ENCODE measurements at places on chromosomes 13 and 19.

- peak; percentile 57 for DNase-seq
Measured at GRCh38 chr19:18865973-18866799, 29.8 kb downstream of the CERS1 start.

DNA sequence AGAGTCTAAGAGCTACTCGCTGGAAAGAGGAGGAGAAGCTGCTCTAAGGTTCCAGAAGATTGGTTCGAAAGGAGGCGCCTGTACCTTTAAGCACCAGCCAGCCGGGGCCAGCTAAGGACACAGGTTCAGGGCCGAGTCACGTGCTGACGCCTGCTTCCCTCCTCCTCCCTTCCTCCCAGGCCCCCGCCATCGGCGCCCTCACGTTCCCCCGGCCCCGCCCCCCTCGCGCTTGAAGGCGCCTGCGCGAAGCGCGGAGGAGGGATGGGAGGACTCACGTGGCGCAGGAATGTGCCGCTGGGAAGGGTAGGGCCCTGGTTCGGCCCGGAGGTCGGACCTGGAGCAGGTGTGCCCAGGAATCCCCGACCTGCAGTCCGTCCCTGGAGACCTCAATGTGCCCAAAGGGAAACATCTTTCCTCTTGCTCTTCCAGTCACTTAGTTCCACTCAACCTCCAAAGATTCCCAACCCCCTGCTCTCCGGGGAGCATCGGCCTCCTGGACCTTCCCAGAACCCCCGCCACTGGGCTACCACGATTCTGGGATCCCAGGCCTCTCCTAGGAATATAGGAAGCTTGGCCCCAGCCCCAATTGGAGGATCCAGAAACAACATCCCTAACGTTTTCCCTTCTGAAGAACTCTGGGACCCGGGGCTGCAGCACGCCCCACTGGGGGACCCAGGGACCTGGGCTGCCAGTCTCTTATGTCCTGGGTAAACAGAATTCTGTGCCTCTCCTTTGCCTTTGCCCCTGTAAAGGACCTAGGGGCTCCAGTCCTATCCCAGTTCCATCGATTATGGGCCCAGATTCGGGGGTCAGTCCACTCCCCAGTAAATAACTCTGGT is 2.5 kb downstream of the DBP start:
- peak; percentile 81 for DNase-seq

GRCh38 chr13:44176173-44176572 is 197.5 kb upstream of the SERP2 start:
- DNase-seq, result no peak

DNA sequence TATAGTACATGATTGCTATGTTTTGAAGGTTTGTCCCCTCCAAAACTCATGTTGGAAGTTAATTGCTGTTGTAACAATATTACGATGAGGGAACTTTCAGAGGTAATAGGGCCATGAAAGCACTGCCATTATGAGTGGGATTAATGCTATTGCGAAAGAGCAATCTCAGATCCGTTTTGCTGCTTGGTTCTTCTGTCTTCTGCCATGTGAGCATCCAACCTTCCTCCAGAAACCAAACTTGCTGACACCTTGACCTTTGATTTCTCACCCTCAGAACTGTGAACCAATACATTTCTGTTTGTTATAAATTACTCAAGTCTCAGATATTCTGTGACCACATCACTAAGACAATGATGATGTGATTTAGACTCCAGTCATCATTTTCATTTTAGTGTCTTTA is 2590.9 kb downstream of the PCDH9 start:
- DNase-seq, result no peak

- no peak for DNase-seq
Measured at GRCh38 chr19:17227798-17228367, 1.9 kb downstream of the OCEL1 start.

- DNase-seq, result no peak
Measured at GRCh38 chr13:24922387-24922744, 158.4 kb downstream of the RNF17 start.

- no peak for DNase-seq
Measured at GRCh38 chr13:40228990-40229389, 437.5 kb downstream of the FOXO1 start.

DNA sequence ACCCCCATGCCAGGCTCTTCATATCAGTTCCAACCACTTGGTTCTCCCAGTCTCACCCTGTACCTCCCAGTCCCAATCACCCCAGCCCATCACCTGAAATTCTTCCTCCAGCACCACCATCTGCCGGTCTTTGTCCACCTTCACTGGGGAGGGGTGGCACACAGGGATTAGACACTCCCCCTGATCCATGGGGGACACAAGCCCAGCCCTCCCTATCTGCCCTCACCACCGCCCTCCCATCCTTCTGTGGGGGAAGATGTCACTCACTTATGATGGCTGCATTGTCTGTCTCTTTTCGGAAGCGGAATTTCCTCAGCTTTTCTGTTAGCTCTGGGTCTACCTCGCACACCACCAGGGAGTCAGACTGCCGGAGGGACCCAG is 685 bp downstream of the GMFG start:
- DNase-seq, result no peak

DNA sequence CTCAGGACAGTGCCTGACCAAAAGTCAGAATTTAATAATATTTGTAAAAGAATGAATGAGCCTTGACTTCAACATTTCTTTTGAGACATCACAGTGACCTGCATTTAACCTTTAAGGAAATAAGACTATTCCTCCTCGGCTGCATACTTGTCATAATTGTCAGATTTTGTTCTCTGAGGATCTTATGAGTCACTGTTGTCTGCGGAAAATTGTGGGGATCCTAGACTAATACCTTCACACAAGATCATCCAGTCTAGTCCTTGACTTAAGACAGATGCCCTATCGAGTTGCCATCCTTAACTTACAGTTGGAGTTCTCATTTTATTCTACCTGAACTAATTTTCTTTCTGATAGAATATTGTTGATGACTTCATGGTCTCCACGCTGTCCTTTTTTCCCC is 198.4 kb downstream of the DLEU7 start:
- DNase-seq, result no peak

DNA sequence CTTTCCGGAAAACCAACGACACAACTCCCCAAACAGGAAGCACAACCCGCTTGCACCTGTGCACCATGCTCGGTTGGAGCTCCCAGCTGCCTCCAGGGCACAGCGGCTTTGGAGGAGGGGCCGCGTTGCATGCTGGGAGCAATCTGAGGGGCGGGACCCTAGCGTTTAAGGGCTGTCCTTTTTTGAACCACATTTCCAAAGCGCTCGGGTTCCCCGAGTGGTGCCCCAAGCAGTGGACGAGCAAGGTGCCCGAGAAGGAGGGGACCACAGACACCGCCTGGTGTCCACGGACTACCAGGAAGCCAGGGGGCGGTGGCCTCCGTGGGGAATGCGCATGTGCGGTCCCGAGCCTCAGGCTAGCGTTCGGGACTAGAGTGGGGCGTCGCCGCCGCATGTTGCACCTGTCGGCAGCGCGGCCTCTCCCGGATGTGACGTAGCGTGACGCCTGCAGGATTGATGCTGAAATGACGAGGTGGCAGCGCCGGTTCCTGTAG is 11.9 kb upstream of the ZNF57 start:
- DNase-seq, result peak; percentile 47

GRCh38 chr13:95470574-95471366 is 81.8 kb upstream of the CLDN10 start:
- no peak for DNase-seq

- no peak for DNase-seq
Measured at GRCh38 chr19:28920269-28921066, 292.5 kb downstream of the UQCRFS1 start.

DNA sequence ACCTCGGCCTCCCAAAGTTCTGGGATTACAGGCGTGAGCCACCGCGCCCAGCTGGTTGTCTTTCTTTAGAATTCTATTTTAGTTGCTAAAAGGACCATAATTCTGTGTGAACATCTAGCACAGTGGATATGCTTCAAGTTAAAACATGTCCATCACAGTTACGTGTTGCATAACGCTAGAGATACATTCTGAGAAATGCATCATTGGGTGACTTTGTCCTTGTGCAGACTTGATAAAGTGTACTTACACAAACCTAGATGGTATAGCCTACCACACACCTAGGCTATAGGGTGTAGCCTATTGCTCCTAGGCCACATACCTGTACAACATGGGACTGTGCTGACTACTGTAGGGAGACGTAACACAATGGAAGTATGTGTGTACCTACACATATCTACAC is 35.4 kb downstream of the DOCK9 start:
- no peak for DNase-seq

DNA sequence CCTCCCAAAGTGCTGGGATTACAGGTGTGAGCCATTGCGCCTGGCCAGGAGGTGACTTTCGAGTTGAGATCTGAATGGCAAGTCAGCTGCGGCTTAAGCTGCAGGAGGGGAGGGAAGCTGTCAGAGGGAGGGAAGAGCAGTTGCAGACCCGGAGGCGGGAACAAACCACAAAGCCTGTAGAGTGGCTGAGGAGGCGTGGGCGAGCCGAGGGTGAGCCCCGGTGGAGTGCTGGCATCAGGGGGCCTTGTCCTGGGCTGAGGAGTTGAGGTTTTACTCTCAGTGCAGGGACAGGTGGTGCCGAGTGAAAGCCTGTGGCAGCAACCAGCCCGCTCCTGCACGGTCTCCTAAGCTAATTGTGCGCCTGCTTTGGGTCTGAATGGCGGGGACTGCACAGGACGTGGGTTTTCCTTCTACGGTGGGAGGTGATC is 24.2 kb downstream of the PPP1R37 start:
- no peak for DNase-seq

GRCh38 chr19:3471954-3472655 is 8.2 kb downstream of the SMIM24 start:
- no peak for DNase-seq

DNA sequence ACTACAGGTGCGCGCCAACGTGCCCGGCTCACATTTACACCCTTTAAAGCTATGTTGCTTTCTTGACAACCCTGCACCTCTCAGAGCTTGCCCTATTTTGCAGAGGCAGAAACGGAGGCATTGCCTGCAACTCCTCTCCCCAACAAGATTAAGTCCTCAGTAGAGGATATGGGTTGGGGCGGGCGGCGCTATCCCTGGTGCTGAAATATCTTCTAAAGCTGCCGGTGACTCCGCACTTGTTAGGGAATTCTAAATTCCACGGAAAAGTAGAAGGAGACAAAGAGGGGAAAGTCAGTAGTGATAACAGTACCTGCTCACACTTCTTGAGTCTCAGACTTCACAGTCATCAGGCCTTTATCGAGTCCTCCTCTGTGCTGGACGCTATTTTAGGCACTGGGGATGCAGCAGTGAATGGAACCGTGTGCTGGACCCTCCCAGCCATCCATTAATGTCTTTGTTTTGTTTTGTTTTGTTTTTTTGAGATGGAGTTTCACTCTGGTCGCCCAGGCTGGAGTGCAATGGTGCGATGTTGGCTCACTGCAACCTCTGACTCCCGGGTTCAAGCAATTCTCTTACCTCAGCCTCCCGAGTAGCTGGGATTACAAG is 18.0 kb downstream of the SLC5A5 start:
- no peak for DNase-seq

DNA sequence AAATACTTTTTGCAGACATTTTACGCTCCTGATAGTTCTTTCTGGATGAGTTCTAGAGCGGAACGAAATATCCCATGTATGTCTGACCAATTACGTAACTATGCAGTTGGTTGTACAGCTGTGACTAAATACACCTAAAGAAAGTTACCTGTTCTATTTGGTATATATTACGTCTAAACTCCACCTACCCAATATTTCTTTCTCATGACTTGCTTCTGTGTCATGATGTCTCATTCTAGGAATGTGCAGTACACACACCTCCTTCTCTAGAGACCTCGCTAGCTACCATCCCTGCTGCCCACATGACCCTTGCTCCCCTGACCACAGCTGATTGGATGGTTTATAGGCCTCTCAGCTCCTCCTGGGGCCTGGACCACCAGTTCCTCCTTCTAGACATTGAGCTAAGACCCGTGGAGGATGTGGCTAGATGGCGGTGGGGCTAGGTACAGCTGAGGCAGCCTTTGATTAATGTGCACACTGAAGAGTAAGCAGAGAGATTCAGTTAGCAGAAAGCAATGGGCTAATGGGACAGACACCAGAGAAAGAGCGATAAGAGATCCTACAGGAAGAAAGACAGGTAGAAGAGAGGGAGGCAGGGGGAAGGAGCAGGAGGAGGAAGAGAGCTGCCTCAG is 422.1 kb downstream of the COG6 start:
- no peak for DNase-seq

- no peak for DNase-seq
Measured at GRCh38 chr13:27263438-27263837, 7.2 kb upstream of the RASL11A start.

- no peak for DNase-seq
Measured at GRCh38 chr13:83716121-83716520, 166.2 kb downstream of the SLITRK1 start.

GRCh38 chr13:40984668-40985366 is 34.3 kb downstream of the ELF1 start:
- DNase-seq, result no peak

GRCh38 chr13:82833923-82834322 is 1048.4 kb downstream of the SLITRK1 start:
- DNase-seq, result no peak

DNA sequence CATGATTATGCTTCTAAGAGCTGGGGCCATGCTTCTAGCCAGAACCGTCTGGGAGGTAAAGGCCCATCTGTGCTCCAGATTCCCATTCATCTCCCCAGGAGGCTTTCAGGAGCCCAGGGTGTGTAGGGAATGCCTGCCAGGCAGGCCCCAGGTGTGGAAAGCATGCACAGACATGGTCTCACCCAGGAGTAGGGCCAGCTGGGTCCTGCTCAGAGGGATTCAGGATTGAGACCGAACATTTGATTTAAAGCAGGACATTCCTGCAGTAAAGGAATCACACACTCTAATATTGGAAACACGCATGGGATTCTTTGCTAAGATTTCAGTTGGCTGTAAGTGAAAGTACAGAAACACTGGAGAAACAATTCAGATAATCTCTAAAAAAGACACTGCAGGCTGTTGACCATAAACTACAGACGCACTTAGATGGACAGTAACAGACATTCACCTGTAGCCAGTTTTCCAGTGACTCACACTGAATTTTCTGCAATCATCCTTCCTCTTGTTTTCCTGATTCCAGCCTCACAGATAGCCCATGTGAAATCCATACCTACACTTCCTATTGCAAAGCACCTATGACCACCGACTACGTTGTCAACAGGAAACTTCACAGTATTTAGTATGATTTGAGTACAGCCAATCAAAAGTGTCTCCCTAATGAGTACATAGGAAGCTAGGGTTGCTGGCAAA is 257.8 kb downstream of the TBC1D4 start:
- no peak for DNase-seq

GRCh38 chr13:21668732-21669275 is 2.1 kb upstream of the FGF9 start:
- no peak for DNase-seq

DNA sequence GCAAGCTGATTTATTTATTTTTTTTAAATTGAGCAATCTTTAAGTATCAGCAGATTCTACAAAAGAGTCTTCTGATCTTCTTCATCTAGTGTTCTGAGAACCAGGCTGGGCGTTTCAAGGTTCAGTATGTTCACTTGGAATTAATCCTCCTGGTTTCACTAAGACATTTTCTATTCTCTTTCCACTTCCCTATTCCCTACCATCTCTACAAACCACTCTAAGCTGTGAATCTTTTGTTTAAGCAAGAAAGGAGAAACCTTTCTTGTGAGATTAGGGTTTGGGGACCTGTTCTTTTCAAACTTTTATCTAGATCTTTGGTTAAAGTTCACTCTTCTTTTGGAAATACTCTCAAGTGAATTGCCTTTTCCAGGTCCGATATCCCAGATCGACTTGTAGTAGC is 59.3 kb downstream of the URI1 start:
- DNase-seq, result no peak

Measured in effector memory CD4-positive, alpha-beta T cell (primary cell).